ENCODE measurements at places on chromosomes 5 and 9. TPM values are rescaled to one million over a fixed set of nuclear protein-coding genes. Genes with fewer than 3 reads are reported as not detected.

PCSK5 gene
- 8.4 TPM for total RNA-seq

BAAT gene
- not detected for total RNA-seq

OMD gene
- not detected for total RNA-seq

LRSAM1 gene
- 31.3 TPM for total RNA-seq

GLIPR2 gene
- 17.0 TPM for total RNA-seq

ARHGEF39 gene
- not detected for total RNA-seq

DNA sequence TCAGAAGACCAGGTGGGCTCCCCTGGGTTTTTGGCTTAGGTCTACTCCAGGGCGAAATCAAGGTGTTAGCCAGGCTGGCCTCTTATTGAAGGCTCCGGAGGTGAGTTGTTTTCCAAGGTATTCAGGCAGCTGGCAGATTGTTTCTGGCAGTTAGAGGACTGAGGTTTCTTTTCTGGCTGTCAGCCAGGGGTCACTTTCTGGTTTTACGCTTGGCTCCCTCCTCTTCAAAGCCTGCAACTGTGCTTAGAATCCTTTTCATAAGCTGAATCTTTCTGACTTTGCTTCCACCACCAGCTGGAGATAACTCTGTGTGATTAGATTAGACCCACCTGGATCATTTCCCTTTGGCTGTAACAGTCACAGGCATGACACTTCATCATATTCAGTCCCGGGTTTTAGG lies 24.6 kb downstream of the RFK start:
- DNase-seq = no peak

- no peak for DNase-seq
Observed at GRCh38 chr9:105296445-105296844, 52.0 kb downstream of the SLC44A1 start.

DNA sequence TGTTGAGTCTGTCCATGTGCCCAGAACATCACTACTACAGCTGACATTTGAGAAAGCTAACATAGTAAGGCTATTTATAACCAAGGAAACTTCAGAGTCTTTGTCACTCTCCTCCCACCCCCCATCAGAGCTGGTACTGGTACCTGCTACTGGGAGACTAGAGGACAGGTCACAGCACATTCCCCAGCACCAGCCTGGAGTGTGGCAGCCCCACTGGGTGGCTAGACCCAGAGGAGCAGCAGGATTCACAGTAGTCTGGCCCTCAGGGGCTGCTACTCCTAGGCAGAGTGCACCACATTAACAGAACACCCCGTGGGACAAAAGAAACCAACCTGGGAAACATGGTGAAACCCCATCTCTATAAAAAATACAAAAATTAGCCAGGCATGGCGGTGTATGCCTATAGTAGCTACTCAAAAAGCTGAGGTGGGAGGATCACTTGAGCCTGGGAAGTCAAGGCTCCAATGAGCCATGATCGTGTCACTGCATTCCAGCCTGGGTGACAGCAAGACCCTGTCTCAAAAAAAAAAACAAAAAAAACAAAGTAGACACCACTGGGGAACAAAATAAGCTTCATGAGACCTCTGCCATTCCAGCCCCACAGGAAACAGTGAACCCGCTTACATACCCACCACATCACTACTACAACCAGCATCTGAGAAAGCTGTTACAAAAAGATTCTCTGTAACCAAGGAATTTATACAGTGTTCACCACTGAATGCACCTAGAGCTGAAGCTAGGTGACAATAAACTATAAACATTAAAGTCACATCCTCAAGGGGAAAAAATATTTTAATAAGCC lies 26.3 kb upstream of the PTGER4 start:
- peak; percentile 44 for DNase-seq

DNA sequence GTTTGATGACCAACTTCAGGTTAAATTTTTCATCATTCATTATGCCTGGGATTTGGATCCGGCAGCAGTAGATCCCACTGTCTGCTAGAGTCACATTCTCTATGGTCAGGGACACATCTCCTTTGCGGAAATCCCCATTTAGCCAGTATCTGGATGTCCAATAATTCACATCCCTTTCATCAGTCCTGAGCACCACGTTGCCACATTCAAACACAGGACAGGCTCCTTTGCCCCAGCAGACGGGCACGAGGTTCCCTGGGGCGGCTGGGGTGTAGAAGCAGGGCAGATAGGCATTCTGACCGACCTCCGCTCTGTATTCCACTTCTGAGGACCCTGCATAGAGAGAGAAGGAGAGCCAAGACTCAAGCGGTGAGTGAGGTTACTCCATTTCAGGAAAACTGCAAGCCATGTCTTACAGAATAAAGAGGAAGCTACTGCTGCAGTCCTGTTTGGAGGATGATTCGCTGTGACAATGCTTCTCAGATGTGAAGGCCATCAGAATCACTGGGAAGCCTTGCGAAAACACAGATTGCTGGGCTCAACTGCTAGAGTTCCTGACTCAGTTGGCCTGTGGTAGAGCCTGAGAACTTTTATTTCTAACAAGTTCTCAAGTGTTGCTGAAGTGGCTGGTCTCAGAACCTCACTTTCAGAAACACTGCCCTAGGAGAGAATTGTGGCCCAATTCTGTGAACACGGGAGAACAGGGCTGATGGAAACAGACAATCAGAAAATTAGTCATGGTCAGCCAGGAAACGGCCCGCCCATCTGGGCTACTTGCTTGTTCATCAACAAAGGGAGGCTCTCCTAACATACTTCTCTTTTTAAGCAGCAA lies 2.0 kb downstream of the HAVCR2 start:
- no peak for DNase-seq

- DNase-seq = no peak
Observed at GRCh38 chr5:112239996-112240395, 179.1 kb downstream of the EPB41L4A start.

GRCh38 chr9:38008168-38009034 lies 60.6 kb downstream of the SHB start:
- no peak for DNase-seq

DNA sequence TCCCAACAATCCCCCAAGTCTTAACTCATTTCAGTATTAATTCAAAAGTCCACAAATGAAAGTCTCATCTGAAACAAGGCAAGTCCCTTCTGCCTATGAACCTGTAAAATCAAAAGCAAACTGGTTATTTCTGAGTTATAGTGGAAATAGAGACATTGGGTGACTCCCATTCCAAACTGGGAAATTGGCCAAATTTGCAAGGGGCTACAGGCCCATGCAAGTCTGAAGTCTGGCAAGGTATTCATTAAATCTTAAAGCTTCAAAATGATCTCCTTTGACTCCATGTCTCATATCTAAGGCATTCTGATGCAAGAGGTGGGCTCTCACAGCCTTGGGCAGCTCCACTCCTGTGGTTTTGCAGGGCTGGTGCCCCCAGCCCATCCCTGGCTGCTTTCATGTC lies 167.9 kb downstream of the HTR1A start:
- DNase-seq = no peak

Data from CD4-positive, alpha-beta memory T cell (primary cell).